ENCODE measurements at places on chromosomes 2 and 18. TPM values are rescaled to one million over a fixed set of nuclear protein-coding genes. Genes with fewer than 3 reads are reported as not detected.

DNA sequence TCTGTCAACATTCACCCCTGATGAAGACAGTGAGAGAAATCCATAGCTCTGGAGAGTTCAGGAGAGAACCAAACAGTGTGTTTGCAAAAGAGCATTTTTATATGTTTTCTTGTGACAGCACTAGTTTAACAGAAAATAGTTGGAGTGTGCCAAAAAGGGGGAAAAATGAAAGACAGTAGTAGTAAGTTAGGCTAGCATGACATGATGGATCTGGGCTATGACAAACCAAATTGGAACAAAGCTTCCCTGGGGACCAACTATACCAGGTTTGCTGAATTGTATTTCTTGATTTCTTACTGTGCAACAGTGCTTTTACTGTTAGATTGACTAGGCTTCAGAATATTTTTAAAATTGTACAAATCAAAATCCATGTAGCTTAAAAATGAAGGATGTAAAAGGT lies 159.8 kb downstream of the ARHGAP15 start:
- H3K4me1 ChIP-seq = no peaks in the 10 kb centered on the region
- H3K36me3 ChIP-seq = no peaks in the 10 kb centered on the region
- H3K27me3 ChIP-seq = no peaks in the 10 kb centered on the region
- DNase-seq = no peak
- no peak overlapping the region for H3K4me3 ChIP-seq
- no peak overlapping the region for H3K27ac ChIP-seq

GRCh38 chr2:5951471-5951870 lies 259.3 kb downstream of the SOX11 start:
- H3K4me1 ChIP-seq = peaks cover 5% of the 10 kb centered on the region
- H3K27ac ChIP-seq = no peak overlapping the region
- no peak for DNase-seq
- H3K4me3 ChIP-seq = no peak overlapping the region

- no peaks in the 10 kb centered on the region for H3K36me3 ChIP-seq
- H3K4me3 ChIP-seq = no peak overlapping the region
- no peaks in the 10 kb centered on the region for H3K27me3 ChIP-seq
- H3K4me1 ChIP-seq = no peaks in the 10 kb centered on the region
- no peak overlapping the region for H3K27ac ChIP-seq
- DNase-seq = no peak
These were observed 251.5 kb downstream of the ZNF521 start for GRCh38 chr18:25100418-25100817.

DNA sequence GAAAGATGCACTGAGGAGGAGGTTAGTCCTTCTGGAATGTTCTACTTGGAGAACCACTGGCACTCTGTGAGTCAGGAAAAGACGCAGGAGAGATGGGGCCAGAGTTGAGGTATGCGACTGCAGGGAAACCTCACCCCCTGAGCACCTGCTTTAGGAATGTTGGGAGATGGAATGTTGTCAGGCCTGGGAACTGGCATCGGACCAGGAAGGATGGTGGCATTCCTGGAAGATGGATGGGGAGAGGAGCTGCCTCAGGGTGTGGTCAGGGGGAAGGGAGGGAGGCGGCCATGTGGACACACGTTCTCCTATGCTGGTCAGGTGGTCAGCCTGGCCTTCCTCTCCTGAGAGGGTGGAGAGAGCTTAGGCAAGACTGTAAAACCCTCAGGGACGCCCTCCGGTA lies 146.3 kb downstream of the CELF4 start:
- DNase-seq = no peak
- H3K36me3 ChIP-seq = no peaks in the 10 kb centered on the region
- no peaks in the 10 kb centered on the region for H3K27me3 ChIP-seq
- no peak overlapping the region for H3K4me3 ChIP-seq
- no peak overlapping the region for H3K27ac ChIP-seq
- peaks cover 12% of the 10 kb centered on the region for H3K4me1 ChIP-seq

DNA sequence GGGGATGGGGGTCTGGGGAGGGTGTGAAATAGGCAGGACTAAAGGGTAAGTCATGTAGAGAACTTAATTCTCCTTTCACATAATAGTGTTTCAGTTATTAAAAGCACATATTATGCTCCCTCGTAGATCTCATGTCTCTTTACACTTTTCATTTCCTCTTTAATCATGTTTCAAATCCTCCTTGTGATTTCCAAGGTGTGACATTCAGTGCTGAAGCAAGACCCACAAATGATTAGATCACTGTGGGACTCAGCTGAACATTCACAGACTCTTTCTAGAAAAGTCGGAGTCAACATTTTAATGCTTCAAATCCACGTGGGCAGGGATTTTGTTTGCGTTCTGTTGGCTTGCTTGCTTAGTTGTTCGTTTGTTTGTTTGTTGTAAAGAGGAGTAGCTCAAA lies 34.7 kb upstream of the CALCRL start:
- no peaks in the 10 kb centered on the region for H3K36me3 ChIP-seq
- H3K4me1 ChIP-seq = no peaks in the 10 kb centered on the region
- no peak overlapping the region for H3K27ac ChIP-seq
- H3K27me3 ChIP-seq = no peaks in the 10 kb centered on the region
- no peak for DNase-seq

DNA sequence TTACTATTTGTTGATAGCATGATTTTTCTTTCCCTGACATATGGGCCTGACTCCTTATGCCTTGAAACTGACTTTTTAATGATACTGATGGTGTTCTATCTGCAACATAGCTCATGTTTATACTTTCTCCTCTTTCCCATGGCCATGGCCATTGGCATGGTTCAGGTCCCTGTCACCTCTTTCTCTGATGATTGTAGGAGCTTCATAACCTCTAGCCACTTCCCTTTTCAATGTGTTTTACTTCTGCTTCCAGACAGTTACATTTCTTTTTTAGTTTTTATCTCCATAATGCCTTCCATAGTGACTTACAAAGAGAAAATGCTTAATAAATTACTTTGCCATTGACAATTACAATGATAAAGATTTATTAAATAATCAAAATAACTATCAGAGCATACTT lies 177.9 kb upstream of the SETBP1 start:
- H3K27me3 ChIP-seq = no peaks in the 10 kb centered on the region
- H3K4me3 ChIP-seq = no peak overlapping the region
- no peak overlapping the region for H3K27ac ChIP-seq

GRCh38 chr2:101339266-101339880 lies 30.9 kb upstream of the RNF149 start:
- H3K36me3 ChIP-seq = no peaks in the 10 kb centered on the region
- H3K4me1 ChIP-seq = peaks cover 7% of the 10 kb centered on the region
- H3K27me3 ChIP-seq = no peaks in the 10 kb centered on the region
- no peak overlapping the region for H3K4me3 ChIP-seq

CENPA gene
- 30.9 TPM for total RNA-seq

USP40 gene
- total RNA-seq = 12.0 TPM
